ENCODE measurements at places on chromosomes 11 and 22. TPM values are rescaled to one million over a fixed set of nuclear protein-coding genes. Genes with fewer than 3 reads are reported as not detected.

ACR gene
- 2.2 TPM for total RNA-seq

DNA sequence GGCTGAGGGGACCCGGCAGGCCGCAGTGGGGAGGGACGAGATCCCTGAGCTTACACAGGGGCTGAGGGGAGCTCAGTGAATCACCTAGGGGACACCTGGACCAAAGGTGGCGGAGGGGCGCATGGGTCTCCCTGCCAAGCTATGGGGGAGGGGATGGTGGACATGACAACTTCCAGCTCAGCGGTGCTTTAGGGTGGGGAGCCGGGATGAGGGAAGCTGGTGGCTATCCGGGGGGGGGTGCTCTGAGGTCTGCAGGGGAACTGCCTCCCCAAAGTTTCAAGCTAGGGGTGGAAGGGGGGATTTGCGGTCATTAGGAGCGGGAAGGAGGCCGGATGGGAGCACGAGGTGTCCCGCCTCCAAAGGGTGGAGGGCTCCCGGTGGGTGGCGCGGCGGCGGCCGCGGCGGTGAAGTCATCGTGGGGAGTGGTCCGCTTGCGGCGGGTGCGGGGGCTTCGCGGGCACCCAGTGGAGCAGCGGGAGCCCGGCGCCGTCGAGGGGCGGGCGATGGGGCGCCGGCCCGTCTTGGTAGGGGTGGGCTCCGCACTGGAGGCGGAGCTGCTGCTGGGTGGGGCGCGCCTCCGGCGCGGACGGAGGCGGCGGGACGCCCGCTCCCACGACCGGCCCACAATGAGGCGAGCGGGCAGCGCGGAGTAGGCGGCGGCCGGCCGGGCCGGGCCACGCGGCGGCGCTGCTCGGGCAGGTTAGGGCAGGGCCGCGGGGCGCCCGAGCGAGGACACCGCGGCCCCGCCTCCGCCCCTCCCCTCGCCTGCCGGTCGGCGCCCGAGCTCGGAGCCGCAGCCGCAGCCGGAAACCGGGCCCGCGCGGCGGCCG lies at the start of gene MICALL1:
Gene MICALL1 (plus strand): TSS at position 764 of the 830 bp plus-strand sequence. CDS start 126 bp downstream, outside the sequence.
- DNase-seq = peak; percentile 82
- peak within 1 kb of the TSS; percentile 75 for H3K4me3 ChIP-seq
- no peaks in the 10 kb centered on the region for H3K36me3 ChIP-seq
- H3K4me1 ChIP-seq = peaks cover 20% of the 10 kb centered on the region

C11orf86 gene
- total RNA-seq = 0.21 TPM

GRCh38 chr22:46212195-46212594 lies 37.9 kb downstream of the CDPF1 start:
- H3K36me3 ChIP-seq = 0 out of 2 replicates have a peak, but pooled peaks cover 5% of the 10 kb centered on the region
- no peak overlapping the region for H3K4me3 ChIP-seq

DNA sequence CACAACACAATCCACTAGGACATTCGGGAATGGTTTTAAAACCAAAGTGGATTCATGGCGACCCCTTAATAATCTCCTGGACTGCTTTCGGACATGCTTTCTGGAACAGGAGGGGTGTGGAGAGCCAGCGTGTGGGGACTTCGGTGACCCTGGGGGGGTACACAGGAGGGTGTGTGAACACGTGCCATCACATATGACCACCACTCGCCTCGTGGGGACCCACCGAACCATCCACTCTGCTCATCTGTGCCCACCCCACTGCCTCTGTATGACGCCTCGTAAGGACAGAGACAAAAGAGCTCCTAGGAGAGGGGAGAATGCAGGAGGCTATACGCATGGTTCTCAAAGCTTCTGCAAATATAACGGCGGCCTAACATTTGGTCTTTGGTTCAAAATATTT lies 8.9 kb downstream of the LTO1 start:
- H3K27me3 ChIP-seq = no peaks in the 10 kb centered on the region
- no peak for DNase-seq
- H3K27ac ChIP-seq = no peak overlapping the region
- no peak overlapping the region for H3K4me3 ChIP-seq

- H3K27me3 ChIP-seq = no peaks in the 10 kb centered on the region
- no peaks in the 10 kb centered on the region for H3K36me3 ChIP-seq
- no peak overlapping the region for H3K27ac ChIP-seq
Observed at GRCh38 chr11:128437136-128437535, 150.2 kb downstream of the ETS1 start.

GRCh38 chr11:131404010-131404409 lies 33.6 kb downstream of the NTM start:
- no peaks in the 10 kb centered on the region for H3K4me1 ChIP-seq
- no peaks in the 10 kb centered on the region for H3K36me3 ChIP-seq
- H3K27me3 ChIP-seq = no peaks in the 10 kb centered on the region
- H3K27ac ChIP-seq = no peak overlapping the region
